Stimulated activated CD4-positive, alpha-beta T cell treated with anti-CD3 and anti-CD28 coated beads, Interleukin-15, amount 100 ng/mL, for 1 hour (primary cell): ENCODE measurements at places on chromosomes 4 and X.

GRCh38 chrX:97609938-97610337 is 726.2 kb downstream of the RPA4 start:
- DNase-seq, result no peak

DNA sequence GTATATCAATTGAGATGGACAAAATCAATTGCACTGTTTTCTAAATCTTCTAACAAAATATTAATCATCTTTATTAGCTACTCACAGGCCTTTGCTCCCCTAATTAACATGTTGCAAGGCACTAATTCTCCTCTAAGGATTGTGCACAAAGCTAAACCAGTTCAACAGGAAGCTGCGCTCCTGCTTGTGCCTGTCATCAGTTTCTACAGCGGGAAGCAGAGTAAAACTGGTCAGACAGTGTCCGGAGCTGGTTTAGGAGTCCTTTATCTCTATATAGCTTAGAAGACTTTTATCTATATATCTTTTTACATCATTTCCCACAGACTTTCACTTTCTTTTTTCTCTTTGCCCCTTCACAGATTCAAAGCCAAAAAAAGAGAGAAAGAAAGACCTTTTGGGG is 79.1 kb downstream of the ELOVL6 start:
- DNase-seq, result no peak

GRCh38 chr4:89599026-89599425 is 237.9 kb downstream of the SNCA start:
- no peak for DNase-seq

GRCh38 chr4:180058691-180059215 is 2184.4 kb upstream of the TENM3 start:
- DNase-seq, result no peak

- no peak for DNase-seq
Observed at GRCh38 chrX:138690591-138690990, 20.9 kb downstream of the FGF13 start.

DNA sequence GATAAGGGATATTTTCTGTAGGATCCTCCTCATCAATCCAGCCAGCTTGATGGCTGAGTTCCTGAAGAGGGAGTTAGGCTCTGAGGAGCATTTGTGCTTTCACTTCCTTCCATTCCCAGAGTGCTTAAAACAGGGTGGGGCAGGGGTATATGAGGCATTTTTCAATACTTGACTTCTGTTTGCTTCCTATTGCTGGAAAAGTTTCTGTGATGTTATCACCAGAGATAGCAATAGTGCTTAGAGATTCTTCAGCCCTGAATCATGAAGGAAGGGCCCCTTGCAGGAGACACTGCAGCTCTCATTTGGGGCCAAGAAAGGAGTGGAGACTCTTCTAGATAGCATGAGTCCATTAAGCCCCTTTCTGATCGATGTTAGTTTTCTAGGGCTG is 166.7 kb upstream of the RPS6KA3 start:
- DNase-seq, result no peak

DNA sequence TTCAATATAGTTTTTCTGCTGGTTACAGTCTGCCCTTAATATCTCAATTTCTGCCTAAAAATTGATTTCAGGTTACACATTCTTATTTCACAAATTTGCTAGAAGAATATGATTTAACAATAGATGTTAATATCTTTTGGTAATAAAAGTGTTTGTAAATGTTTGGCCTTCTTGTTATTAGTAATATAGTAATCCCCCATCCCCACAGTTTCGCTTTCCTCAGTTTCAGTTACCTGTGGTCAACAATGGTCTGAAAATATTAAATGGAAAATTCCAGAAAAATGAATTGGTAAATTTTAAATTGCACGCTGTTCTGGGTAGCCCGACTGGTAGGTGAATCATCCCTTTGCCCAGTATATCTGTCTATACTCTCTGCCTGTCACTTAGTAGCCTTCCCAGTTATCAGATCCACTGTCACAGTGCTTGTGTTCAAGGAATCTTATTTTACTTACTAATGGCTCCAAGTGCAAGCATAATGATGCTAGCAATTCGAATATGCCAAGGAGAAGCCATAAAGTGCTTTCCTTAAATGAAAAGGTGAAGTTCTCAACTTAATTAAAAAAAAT is 3.5 kb upstream of the BMP2K start:
- no peak for DNase-seq

DNA sequence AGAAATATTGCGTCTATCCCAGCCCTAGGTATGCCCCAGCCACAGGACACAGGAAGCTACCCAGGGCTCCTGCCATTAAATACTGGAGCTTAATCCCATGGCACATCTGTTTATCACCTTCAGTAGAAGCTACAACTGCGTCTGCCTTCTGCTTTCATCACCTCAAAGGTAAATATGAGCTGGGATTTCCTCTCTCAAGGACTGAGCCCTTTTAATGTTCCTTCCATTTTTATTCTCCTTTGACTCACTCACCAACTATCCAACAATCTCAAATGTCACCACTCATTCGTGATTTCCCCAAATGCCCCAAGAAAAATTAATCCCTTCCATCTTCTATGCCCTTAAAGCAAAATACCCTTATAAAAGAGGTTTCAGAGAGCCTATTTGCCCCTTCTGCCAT is 1.8 kb upstream of the MID1 start:
- no peak for DNase-seq

DNA sequence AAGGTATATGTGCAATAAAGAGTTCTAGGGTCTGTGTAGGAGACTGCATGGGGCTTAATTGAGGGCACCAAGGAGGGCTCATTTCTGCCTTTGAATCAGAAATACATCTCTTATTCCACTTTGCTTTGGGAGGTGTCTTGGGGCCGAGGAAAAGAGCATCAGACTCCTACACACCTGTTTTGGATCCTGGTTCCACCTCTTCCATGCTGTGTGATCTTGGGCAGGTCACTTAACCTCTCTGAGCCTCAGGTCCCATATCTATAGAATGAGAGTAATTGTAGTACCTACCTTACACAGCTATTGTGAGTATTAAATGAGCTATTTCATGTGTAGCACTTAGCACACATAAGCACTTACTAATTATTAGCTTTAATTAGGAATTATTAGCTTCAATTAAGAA is 100.6 kb downstream of the RTL5 start:
- no peak for DNase-seq

DNA sequence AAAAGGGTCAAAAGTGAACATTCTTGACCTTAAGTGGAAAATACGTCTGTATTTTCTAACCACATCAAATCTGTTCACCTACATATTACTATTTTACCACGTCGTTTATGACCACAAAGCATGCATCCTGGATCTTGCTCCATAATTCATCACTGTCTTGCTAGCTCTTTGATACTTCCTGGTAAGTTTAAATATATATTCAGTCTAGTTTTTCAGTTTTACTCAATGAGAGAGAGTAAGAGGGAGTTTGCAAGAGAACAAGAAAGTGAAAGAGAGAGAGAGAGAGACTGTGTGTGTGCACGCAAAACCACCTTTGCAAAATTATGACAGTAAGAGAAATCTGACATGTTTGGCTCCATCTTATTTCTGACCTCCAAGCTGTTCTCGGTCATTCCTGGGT is 173.7 kb upstream of the GALNTL6 start:
- no peak for DNase-seq

- no peak for DNase-seq
Observed at GRCh38 chr4:76830964-76831703, 66.8 kb downstream of the SOWAHB start.

DNA sequence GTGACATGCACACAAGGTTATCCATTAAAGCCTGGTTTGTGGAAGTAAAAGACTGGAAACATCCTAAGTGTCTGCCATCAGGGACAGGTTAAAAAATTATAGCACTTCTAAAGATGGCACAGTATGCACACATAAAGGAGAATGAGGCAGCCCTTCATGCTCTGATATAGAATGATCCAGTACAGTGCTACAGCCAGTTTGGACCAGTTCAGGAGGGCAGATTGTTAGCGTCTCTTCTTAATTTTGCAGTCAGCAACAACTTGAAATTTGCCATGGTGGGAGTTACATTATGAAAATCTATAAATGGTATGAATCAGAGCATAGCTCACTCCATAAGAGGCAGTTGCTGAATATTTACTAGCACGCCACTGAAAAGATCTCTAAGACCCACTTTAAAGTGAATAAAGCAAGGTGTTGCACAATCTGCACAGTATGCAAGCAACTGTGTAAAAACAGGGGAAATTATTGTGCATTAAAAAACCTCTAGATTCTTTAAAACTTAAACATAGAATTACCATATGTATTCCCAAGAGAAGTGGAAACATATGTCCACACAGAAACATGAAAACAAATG is 20.3 kb upstream of the SOD3 start:
- no peak for DNase-seq

DNA sequence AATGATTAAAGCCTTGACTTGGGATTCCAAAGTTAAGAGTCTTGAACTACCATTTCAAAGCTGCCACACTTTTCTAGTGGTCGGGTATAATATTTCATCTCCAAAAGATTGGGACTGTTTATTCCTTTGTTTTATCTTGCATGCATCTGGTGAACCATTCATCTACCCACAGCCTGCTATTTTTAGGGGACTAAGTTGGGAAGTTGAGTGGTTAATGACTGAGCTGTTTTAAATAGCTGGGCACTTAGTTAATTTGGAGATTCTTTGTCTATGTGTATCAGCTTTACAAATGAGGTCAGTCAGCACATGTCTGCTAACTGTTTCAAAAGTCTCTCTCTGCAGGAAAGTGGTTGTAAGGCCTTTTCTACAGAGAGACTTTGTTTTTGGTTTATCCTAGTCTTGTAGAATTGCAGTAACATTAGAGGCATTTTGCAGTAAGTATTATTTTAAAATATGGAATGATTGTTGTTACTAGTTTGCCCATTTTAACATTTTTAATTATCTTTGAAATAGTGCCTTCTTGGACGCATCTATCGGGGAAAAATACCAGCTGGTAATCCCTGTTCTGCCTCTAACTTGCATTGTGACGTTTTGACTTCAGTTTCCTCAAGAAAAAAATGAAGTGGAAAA is 8.2 kb downstream of the BMP2K start:
- DNase-seq, result no peak

DNA sequence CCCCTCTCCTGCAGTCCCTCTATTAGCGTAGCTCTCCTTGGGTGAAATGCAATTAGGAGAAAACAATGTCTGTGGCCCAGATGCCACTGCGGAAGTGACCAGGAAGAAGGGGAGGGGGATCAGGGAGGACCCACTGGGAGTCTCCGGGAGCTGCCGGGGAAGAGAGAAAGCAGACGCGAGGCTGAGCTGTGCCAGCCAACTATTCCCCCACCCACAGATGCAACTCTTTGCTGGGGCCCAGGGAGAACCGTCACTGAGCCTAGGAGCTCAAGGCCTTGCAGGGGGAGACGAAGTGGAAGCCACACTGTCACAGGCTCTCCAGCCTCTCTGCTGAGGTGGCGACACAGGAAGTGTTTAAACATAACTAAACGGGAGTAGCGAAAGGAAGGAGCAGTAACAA is 149.2 kb downstream of the BCOR start:
- DNase-seq, result no peak

GRCh38 chrX:150880808-150881165 is 17.7 kb downstream of the CD99L2 start:
- no peak for DNase-seq

DNA sequence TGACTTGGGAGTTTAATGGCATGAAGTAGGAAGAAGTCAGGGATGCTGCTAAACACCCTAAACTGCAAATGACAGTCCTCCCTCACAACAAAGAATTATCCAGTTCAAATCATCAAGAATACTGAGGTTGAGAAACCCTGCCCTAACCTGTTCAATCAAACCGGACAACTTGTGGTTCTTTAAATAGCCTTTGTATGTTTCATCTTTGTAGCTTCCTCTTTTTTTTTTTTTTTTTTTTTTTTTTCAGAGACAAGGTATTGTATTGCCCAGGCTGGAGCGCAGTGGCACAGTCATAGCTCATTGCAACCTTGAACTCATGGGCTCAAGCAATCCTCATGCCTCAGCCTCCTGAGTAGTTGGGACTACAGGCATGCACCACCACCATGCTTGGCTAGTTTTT is 52.5 kb upstream of the TTC29 start:
- no peak for DNase-seq

- no peak for DNase-seq
Observed at GRCh38 chr4:7412554-7412912, 22.2 kb downstream of the PSAPL1 start.

- DNase-seq, result no peak
Observed at GRCh38 chr4:58507079-58507478, 1396.9 kb upstream of the IGFBP7 start.

GRCh38 chr4:119394826-119395225 is 72.9 kb upstream of the FABP2 start:
- no peak for DNase-seq

DNA sequence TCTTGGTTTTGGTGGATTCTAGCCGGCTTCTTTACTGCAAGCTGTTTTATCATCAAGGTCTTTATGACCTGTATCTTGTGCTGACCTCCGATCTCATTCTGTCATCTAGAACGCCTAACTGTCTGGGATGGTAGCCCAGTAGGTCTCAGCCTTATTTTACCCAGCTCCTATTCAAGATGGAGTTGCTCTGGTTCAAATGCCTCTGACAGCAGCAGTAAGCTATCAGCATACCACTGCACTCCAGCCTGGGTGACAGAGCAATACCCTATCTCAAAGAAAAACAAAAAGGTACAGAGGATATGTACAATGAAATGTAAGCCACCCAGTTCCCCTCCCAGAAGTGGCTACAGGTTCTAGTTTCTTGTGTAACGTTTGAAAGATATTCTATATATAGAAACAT is 36.1 kb downstream of the HERC6 start:
- no peak for DNase-seq

GRCh38 chr4:169152899-169153298 is 117.9 kb downstream of the SH3RF1 start:
- DNase-seq, result no peak

DNA sequence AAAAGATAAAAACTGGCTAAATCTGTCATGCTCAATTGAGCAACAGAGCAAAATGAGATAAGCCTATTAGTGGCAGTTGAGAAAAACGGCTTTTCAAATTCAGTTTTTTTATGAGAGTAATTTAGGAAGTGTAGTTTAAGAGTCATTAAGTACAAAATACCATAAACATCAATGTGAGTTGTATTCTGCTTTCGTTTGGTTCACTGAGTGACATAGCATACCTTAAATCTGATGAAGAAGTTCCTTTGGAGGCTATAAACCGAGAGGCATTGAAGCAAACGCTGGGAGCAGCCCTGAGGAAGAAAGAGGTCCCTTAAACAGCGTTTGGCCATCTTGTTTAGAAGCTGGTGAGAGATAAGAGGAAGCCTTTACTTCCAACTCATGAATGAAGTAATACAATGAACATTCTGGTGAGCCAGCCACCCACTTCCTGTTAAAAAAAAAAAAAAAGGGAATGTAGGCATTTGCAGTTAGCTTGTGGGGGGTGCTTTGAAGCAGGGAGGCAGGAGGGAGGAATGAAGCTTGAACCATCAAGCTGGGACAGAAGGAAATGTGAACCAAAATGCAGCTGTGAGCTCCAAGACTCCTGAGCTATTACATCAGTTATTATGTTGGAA is 132.3 kb downstream of the ZNF330 start:
- no peak for DNase-seq
